Hypothalamus (tissue), 51 donors: ENCODE measurements at places on chromosomes 6 and 20.

- DNase-seq: peak; percentile 17
Measured at GRCh38 chr6:89311853-89312531, 3.1 kb downstream of the GABRR2 start.

DNA sequence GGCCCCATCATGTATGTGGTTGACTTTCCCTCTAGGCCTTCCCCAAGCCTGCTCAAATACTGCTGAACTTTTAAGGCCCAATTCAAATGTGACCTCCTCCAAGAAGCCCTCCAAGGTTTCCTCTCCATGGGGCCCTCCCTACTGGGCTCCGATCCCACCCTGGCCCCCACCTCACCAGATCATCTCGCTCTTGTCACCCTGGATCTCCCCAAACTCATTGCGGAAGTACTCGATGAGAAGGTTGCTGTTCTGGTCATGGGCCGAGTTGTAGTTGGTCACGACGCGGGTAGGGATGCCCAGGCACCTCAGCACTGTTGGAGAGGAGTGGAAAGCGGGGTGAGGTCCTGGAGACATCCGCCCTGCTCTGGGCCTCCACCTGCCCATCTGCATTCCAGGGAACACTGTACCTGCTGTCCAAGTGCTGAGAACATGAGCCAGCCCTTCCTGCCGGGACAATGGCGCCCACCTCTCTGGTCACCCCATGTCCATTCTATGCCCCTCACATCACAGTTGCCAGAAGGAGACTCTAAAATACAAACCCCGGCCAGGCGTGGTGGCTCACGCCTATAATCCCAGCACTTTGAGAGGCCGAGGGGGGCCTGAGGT is 23.1 kb downstream of the TGM2 start:
- no peak for DNase-seq

- no peak for DNase-seq
Measured at GRCh38 chr6:111711984-111712752, 106.5 kb upstream of the TRAF3IP2 start.

GRCh38 chr20:1383623-1384404 is 9.0 kb downstream of the FKBP1A start:
- no peak for DNase-seq

- no peak for DNase-seq
Measured at GRCh38 chr6:169543704-169544103, 158.1 kb downstream of the WDR27 start.

DNA sequence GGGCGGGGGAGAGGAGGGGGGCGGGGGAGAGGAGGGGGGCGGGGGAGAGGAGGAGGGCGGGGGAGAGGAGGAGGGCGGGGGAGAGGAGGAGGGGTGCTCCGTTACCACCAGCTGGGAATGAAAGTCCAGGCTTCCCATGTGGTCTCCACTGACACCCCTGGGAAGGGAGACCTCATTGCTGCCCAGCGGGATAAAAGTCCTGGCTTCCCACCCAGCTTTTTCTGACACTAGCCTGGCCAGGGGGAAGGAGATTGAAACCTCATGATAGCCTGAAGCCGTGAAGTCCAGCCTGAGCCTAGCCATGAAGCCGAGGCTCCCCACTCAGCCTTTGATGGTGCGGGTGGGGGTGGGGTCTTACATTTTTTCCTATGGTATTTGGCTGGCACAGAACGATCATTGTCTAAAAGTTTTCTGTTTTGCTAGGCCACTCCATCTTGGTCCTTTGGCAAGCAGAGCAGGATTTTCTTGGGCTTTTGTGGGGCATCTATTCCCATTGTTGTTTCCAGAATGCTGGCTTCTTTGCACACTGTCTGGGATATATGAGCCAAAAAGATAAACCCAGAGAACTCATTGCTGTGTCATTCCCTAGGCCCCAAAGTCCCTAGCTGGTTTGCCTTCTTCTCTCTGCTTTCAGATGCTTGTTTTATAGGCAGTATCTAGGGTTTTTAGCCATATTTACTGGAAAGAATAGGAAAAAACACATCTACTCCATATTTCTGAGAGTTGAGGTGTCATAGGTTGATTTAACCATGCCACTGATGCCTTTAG is 67.9 kb upstream of the RNF24 start:
- no peak for DNase-seq

DNA sequence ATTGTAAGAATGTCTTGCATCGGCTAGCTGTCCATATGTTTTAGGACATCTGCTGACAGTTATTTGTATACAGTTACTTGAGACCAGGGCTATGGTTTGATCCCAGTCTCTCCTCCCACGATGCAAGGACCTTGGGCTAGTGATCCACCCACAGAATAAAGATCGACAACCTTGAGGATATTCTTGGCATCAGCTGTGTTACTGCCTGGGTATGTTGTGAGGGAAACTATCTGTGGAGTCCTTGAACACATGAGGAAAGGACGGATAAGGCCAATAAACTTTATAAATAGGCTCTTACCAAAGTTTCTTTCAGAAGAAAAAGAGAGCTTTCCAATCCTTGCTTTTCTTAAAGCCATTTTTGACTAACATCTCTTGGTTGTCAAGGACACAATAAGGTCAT is 70.8 kb upstream of the HEY2 start:
- no peak for DNase-seq

GRCh38 chr6:10694302-10695085 is at the start of the genes C6orf52 and PAK1IP1:
Gene C6orf52, minus strand, starts transcription at chr6:10694616. Its CDS starts 7,066 bp downstream, at chr6:10687550.
Gene PAK1IP1, plus strand, starts transcription at chr6:10694972. Its CDS starts 14 bp downstream, at chr6:10694986.
- peak; percentile 92 for DNase-seq

DNA sequence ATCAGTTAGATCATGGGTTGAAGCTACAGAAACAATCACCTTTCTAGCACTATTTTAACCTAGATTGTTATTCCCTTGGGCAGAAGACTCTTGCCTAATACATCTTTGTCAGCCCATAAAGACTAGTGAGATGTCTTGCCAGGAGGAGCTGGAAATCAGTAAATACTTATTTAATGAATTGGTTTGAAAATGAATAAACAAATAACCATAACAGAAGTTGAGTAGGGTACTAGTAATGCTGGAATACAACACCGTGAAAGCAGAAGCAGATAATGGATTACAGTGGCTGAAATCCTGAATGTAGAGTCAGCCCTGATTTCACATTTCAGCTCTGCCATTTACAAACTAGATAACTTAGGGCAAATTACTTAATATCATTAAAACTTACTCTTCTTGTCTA is 236.1 kb downstream of the PACRG start:
- DNase-seq: no peak

DNA sequence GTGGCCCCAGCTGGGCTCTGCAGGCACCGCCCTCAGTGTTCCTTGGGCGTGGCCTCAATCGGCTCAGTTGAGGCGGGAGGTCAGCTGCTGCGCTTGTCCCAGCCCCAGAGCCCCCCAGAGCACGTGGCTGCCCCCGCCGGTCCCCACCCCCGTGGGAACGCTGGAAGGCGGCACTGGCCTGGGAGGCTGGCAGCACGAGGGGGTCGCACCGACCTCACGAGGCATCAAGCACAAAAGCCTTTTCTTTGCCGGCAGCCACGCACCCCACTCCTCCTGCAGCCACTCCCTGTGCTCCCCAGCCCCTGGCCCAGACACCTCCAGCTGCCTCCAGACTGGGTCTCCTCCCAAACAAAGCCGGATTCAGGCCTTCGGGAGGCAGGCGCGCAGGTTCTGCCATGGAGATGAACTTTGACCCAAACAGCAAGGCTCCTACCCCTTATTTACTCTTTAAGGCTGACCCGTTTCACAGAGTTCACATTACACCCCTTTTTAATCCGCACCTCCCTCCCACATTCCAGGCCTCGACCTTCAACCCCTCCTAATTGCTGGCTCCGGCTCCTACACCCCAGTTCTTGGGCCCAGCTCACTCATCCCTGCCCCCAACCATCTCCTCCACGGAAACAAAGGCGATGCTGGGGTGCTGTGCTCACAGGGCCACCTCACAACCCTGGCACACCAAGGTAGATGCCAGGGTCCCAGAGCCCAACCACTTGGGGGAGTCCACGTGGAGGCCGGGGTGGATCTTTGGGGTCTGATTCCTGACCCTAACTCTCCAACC is 111.7 kb downstream of the NOL4L start:
- DNase-seq: no peak

- DNase-seq: no peak
Measured at GRCh38 chr6:111441678-111442243, 41.3 kb downstream of the REV3L start.

DNA sequence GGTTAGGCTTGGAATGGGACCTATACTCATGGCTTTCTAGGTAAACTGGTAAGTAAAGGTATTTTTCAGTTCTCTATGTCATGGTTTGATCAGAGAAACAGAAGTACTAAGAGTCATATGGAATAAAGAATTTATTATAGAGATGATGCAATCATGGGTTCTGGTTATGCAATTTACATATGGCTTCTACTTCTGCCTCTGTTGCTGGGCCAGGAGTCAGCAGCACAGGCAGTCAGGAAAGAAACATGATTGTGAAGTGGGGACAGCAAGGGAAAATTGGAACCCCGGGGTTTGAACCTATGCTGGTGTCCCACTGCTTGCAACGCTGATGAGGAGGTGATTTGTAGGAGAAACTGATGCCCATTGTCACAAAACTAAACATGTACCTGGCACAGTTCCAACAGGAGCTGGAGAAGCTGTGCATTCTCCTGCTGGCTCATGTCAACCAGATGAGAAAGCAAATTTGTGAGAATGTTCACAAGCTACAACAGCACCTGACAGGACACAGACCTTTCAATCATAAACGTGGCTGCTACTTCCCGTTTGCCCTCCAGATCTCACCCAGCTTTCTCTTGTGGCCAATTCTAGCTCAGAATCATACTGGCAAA is 887.1 kb downstream of the TFAP2A start:
- no peak for DNase-seq

GRCh38 chr6:157328108-157328692 is 4.9 kb upstream of the TMEM242 start:
- no peak for DNase-seq

- DNase-seq: no peak
Measured at GRCh38 chr20:53569606-53570307, 23.9 kb downstream of the ZNF217 start.

- no peak for DNase-seq
Measured at GRCh38 chr6:100472674-100473073, 8.0 kb upstream of the SIM1 start.

- no peak for DNase-seq
Measured at GRCh38 chr6:5497896-5498578, 236.7 kb downstream of the FARS2 start.

DNA sequence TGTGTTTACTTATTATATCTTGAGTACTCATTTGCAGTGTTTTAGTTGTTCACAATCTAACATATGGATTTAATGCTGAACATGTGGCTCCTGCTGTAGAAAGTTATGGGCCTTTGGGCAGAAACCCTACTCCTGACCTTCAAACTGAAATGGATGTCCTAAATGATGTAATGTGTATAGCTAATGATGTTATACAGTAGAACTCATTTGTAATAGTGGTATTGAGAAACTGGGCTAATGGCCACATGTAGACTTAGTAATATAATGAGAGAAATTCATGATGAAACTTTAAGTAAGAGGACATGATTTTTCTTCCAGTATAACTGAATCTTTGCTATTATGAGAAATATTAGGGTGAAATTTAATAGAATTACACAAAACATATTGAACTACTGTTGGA is 121.3 kb upstream of the PTPRK start:
- no peak for DNase-seq

DNA sequence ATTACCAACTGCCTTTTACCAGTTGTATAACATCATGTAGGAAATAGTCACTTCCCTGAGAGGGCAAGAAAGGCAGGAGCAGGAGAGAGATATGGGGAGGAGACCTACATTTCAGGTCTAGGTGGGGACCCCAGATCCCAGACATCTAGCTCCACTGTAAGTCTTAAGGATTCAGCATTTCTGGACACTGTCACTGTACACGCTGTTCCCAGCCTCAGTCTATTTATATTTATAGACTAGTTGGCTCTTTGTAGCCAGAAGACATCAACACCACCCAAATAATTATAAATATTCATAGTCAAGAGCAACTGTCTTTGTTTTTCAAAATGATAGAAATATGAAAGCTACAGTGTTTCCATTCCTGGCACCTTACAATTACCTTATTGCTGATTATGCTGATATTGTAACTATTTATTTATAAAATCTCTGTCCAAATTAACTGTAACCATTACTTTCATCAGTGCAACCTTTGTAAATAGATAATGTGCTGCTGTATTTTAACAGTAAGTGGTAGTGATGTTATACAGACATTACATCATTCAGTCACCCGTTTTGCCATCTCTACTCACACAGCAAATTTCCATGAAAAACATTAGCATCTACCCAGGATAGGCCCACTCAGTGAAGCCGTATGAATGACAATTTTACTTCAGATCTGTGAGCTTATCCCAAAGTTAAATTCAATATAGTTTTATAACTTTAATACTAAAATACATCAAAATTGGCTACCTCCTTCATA is 162.8 kb downstream of the PTPRK start:
- no peak for DNase-seq

- DNase-seq: no peak
Measured at GRCh38 chr6:137864812-137865508, 2.1 kb upstream of the TNFAIP3 start.

GRCh38 chr20:24448170-24448569 is 21.3 kb upstream of the SYNDIG1 start:
- DNase-seq: no peak

DNA sequence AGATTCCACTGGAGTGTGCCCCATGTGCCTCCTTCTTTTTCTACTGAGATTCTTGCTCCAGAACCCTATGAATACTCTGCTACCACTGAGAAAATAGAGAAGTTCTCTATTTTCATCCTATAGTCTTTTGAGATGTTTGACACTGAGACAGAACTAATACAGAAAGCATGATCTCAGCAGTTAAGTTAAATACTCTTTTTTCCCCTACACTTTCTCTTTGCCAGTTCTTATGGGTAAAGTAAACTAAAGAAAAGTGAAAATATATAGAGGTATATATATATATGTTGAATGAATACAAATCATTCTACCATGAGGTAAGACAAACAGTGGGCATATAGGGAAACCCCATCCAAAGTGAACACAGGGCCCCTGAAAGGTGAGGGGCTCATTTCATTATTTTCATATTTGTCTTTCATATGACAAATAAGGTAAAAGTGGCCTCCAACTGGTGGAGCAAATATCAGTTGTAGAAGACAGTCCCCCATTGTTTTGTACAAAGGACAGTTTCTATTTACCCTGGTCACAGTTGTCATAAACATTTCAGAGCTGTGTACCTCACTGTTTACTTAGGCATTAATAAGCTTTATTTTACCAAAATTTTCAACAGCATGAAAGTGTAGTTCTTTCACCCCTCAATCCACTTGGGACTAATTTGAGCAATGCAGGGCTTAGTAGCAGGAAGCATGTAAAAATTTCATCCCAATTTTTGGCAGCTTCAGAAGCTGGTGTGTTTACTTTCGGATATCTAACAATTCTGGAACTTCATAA is 188.3 kb upstream of the MARCKS start:
- no peak for DNase-seq

DNA sequence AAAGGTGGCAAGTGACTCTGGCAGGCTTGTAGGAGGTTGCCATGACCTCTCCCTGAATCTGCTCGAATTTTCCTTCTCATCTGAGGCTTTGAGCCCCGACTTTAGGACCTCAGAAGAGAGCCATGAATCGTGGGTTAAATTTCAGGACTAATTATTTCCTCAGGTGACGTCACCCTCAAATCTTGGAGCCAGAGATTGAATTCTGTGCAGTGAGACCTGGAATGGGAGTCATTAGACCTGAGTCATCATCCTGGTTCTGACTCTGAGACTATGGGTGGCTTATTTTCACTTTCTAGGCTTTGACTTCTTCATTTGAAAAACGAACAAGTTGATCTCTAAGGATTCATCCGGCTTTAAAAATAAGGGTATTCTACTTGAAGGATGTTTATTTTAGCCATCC is 48.5 kb upstream of the PDYN start:
- DNase-seq: no peak
